ENCODE measurements at places on chromosomes 6 and 20. TPM values are rescaled to one million over a fixed set of nuclear protein-coding genes. Genes with fewer than 3 reads are reported as not detected.

The SLC17A1 gene
- total RNA-seq = not detected

The BYSL gene
- total RNA-seq = 43.1 TPM

The TFAP2B gene
- total RNA-seq = not detected

The GABRR1 gene
- not detected for total RNA-seq

The CST5 gene
- not detected for total RNA-seq

All from A549 treated with GW870086 at 1 μM for 4 hours (cell line).